Activated T-helper 1 cell treated with anti-CD3 and anti-CD28 coated beads, Interleukin-2, amount 50 U/mL, for 16 hours (primary cell): ENCODE measurements at places on chromosomes 2 and 18.

GRCh38 chr2:127235082-127235702 lies 15.1 kb upstream of the CYP27C1 start:
- no peak for DNase-seq

DNA sequence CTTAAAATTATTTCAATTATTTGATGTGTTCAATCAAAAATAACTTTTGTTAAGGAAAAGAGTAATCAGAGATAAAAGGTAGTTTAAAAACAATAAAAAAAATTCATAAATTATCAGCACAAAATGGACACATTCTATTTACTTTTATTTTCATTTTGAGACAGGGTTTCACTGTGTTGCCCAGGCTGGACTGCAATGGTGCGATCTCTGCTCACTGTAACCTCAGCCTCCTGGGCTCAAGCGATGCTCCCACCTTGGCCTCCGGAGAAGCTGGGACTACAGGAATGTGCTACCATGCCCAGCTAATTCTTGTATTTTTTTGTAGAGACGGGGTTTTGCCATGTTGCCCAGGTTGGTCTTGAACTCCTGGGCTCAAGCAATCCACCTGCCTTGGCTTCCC lies 47.1 kb downstream of the LPIN2 start:
- DNase-seq = no peak

DNA sequence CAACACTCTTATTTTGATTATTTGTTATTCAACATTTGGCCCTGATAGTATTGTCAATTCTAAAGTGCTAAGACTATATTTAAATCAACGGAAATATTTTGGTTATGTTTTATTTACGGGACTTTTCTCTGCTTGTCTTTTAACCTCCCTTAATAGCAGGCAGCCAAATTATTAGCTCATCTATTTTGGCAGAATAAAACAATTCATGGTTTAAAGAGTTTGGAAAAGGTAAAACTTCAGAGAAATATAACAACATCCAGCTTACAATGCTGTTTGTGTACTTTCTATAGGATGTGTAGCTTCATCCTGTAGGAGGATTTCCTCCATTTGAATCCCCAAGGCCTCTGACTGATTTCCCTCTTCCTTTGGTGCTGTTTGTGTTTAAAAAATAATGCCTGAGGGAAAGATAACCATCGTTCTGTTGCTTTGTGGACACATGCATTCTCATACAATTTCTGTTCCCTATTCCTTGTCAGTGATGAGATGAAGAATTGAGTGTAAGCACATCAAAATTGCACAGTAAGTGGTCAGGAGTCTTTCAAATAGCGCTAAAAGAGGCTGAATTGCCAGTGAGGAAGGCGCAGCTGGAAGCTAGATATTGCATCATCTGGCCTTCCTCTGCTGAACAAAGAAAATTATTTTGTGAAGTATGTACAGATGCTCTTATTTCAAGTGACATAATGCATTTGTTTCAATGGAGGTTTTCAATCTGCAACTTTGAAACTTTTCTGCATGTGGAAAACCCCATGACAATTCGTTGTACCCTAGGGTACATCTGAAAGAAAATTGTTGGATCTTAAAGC lies 80.3 kb downstream of the CD28 start:
- no peak for DNase-seq

- no peak for DNase-seq
Measured at GRCh38 chr2:88658326-88658725, 31.1 kb upstream of the EIF2AK3 start.

GRCh38 chr2:8223695-8224346 lies 458.0 kb upstream of the ID2 start:
- DNase-seq = no peak

GRCh38 chr2:5846881-5847280 lies 154.7 kb downstream of the SOX11 start:
- no peak for DNase-seq

- no peak for DNase-seq
Measured at GRCh38 chr2:159776321-159776720, 21.7 kb downstream of the CD302 start.

GRCh38 chr2:175918935-175919334 lies 83.1 kb downstream of the LNPK start:
- no peak for DNase-seq

DNA sequence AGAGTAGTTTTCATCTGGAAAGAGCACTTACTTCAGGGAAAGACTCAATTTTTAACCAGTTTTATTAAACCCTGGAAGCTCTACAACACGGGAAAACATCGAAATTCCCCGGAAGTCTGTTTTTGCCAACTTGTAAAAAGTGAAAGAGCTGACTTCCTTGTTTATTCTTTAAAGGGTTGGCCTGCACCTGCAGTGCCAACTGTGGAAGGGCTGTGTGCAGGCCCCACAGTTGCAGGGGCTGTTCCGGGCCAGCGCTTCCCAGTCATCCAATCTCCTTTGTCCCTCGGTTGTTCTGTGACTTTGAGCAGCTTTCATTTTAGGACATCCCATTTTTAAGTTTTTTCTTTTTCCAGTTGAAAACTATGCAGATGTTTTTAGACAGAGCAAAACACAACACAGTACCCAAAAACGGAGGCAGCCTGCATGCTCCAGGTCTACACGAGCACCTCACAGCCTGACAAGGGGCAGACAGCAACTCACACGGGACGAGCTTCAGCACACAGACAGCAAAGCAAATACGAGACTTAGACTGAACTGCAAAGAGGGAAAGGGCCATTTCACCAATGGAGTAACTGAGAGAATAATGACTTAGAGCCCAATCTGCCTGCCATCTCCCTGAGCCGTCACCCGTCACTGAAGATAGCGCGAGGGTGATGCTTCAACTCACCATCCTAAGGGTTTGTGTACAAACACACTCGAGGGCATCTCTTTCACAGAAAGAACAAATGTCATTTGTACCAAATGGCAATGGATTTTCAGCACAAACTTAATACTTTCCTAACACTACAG lies 70.6 kb downstream of the EMILIN2 start:
- no peak for DNase-seq

GRCh38 chr2:23449831-23450331 lies 64.9 kb downstream of the KLHL29 start:
- no peak for DNase-seq
